ENCODE measurements at places on chromosomes 13 and 19.
A peak's percentile ranks its signal among the peaks of the same experiment; 100 is the strongest.

GRCh38 chr19:12346896-12347295, 13.5 kb upstream of the ZNF563 start:
- no peak for DNase-seq

GRCh38 chr19:34794066-34794960, 21.3 kb upstream of the ZNF599 start:
- no peak for DNase-seq

GRCh38 chr13:40272776-40273139, 393.7 kb downstream of the FOXO1 start:
- DNase-seq = no peak

DNA sequence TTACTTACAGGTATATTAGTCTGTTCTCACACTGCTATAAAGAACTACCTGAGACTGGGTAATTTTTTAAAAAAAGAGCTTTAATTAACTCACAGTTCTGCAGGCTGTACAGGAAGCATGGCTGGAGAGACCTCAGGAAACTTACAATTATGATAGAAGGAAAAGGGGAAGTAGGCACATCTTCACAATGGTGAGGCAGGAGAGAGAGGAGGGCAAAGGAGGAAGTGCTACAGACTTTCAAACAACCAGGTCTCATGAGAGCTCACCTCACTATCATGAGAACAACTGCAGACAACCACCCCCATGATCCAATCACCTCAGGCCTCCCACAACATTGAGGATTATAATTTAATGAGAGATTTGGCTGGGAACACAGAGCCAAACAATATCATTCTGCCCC, 511.7 kb downstream of the SLITRK6 start:
- no peak for DNase-seq

DNA sequence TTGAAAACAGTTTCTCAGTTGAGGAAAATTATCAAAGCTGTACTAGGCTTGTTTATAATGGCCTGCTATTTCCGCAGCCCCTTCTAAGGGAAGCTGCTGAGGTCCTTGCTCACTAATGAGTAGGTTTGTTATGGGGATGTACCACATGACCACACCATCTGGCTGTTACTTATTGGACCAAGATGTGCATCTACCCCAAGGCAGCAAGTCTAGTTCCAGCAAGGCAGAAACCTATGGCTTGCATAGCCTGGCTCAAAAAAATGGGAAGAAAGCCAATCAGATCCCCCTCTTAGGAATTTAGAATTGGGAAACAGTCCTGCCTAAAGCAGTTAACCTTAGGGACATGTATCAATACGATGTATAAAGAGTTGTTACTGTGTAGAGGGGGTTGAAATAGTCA, 186.5 kb upstream of the SPRY2 start:
- DNase-seq = no peak

- DNase-seq = peak; percentile 22
Measured at GRCh38 chr19:14577885-14578427, 4.9 kb upstream of the CLEC17A start.

DNA sequence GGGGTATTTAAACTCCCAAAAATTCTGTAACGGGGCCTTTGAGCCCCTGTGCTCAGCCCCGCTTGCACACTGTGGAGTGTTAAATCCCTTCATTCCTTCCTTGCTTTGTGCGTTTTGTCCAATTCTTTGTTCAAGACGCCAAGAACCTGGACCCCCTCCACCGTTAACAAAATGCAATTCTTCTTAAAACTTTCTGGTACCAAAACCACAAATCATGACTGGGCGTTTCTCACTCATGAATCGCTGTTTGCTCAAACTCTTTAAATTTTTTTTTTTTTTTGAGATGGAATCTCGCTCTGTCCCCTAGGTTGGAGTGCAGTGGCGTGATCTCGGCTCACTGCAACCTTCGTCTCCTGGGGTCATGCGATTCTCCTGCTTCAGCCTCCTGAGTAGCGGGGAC, 881 bp downstream of the ZNF20 start:
- DNase-seq = no peak

- no peak for DNase-seq
Measured at GRCh38 chr19:31214997-31215396, 134.2 kb downstream of the TSHZ3 start.

DNA sequence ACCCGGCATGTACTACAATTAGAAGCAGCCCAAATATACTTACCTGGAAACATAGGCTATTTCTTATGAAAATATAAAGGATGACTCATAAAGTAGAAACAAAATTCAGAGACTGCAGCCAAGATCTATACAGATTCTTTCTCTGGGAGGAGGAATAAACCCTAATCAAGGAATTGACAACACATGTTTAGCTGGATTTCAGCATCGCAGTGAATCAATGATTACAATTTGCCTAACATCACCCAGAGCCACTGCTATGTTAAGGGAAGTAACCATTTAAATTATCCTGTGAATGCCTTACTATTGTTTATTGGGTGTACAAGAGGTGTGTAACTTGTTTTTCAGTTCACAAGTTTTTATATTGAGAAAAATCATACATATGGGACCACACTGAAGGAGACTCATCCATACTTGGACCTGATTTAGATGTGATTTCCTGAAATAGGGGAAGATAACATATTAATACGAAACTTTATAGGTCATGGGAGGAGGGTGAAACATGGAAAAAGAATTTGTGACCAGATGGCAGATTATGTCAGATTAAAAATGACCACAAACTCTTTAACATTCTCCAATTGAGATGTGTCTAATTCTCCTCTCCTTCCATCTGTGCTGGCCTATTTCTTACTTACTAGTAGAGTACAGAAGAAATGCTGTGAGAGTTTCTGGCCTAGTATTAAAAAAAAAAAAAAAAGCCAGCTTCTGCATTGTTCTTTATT, 1168.4 kb downstream of the SLITRK1 start:
- DNase-seq = no peak

- no peak for DNase-seq
Measured at GRCh38 chr13:102993348-102993747, 72.9 kb downstream of the SLC10A2 start.

GRCh38 chr19:18000480-18000914, 7.5 kb upstream of the ARRDC2 start:
- DNase-seq = no peak

GRCh38 chr19:14616407-14616806, 33.5 kb downstream of the CLEC17A start:
- DNase-seq = no peak

GRCh38 chr13:96112936-96113335, 23.0 kb downstream of the HS6ST3 start:
- DNase-seq = no peak

DNA sequence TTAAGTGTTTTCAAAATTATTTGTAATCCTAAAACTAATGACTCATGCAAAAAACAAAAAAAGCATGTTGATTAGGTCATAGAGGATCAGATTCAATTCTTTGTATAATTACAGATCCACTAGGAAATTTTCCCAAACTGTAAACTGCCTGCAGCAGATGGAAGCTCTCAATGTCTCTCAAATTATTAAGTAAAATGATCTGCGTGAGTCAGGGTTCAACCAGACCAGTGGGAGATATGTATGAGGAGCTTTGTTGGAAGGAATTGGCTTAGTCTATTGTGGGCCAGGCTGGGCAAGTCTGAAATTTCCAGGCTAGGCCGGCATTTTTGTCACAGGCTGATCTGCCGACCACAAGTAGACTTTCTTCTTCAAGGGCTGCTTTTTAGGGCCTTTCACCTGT, 14.4 kb upstream of the SACS start:
- peak; percentile 53 for DNase-seq

- peak; percentile 53 for DNase-seq
Measured at GRCh38 chr13:26254583-26255111, 718 bp downstream of the CDK8 start.

- DNase-seq = no peak
Measured at GRCh38 chr13:106337096-106337850, 198.2 kb downstream of the EFNB2 start.

GRCh38 chr13:40613192-40613818, 53.1 kb downstream of the FOXO1 start:
- DNase-seq = no peak

GRCh38 chr19:11067356-11068113, 21.7 kb upstream of the LDLR start:
- DNase-seq = no peak

DNA sequence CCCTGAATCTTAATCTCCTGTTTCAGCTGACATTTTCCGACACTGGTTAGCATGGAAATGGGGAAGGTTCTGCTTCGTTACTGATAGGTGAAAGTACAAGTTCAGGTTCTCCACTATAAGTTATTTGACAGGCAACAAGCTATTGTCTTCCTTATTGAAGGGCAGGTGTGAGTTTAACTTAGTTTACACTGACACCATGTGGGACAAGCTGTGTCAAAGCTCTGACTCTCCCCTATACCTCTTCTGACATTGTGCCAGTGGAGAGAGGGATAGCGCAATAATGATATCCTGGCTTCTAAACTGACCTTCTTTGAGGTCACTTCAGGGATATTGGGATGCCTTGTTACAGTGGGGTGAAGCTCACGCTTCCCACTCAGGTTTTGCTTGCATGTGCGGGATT, 587.0 kb upstream of the SLITRK5 start:
- no peak for DNase-seq

GRCh38 chr19:11534948-11535347, 3.7 kb upstream of the CNN1 start:
- no peak for DNase-seq

DNA sequence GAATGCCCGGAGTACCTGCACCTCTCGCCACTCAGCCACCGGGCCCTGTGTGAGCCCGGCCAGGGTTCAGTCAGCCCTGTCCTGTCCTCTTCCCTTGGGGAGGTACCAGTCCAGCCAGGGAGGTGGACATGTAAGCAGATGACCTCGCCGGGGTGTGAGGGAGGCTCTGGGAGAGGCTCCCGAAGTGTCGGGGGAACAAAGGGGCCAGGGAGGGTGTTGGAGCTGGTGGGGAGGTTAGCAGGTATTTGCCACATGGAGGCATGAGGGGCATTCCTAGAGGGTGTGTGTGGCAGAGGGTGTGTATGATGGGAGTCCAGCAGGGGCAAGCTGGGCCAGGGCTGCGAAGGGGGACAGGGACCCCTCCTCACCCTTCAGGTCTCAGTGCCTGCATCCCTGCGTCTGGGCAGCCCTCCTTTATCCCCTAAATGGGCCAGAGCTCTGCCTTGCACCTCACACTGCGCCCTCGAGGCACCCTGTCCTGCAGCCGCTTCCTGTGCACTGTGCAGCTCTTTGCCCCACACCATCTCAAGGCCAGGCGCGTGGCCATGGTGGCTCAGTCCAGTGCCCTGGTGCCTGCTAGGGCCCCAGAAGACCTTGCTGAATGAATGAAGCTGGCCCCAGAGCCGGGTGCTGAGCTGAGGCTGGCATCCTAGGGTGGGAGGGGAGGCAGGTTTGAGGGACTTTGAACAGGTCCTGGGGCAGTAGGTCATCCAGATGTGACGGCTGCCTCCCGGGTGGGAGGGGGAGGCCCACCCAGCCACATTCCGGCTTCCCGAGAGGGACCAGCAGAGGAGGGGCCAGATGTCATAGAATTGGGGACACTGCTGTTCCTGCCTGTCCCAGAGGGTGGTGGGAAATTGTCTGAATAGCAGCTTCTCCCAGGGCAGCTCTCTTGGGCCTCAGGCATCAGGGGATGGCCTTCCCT, 3.1 kb downstream of the DDA1 start:
- DNase-seq = no peak

DNA sequence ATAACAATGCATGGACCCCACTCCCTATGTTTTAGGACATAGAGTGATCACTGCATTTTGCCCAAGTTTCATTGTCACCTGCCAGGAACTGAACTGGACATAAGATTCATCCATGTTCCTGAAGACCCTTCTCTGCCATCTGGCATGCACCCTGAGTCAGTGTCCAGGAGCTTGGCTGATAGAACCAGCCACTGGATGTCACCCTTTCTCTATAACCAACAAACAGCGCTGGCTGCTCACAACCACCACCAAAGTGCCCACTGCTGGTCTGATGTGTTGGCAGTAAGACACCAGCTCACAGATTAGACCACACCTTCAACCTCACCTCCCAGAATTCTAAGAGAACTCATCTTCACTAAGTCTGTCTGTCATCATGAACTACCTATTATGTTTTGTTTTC, 333.4 kb downstream of the ITGBL1 start:
- DNase-seq = no peak

DNA sequence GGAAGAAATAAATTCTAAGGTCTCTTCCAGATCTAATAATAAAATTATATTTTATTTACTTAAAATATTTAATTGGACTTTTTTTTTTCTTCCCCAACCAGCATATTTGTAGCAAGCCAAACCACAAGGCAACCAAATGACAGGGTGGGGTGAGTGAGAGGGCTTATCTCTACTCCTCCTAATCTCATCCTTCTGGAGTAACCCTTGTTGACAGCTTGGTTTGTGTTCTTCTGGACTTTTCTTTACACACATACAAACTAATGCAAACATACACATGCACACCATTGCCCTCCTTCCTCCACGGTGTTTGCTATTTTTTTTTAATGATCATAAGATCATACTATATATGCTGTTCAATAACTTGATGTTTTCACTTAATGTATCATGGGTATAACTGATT, 383.1 kb downstream of the DLEU7 start:
- DNase-seq = no peak

- no peak for DNase-seq
Measured at GRCh38 chr13:100532090-100532766, 56.4 kb downstream of the GGACT start.

- no peak for DNase-seq
Measured at GRCh38 chr19:31947436-31948115, 397.8 kb upstream of the ZNF507 start.

DNA sequence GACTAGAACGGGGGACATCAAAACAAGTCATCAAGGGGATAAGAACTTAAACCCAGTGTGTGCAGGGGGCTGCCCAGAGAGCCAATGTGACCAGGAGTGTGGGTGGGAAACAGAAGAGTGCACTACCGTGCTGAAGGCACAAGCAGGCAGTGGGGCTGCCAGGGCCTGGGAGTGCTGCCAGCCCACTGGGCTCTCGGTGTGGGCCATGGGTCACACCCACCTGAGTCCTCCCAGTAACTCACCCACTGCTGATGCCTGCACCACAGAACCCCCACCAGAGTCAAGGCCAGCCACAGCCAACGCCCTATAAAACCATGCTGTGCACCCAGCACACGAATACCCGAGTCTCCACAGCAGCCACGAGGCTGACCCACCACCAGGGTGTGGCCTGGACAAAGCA, 8.5 kb downstream of the MED26 start:
- DNase-seq = no peak

- DNase-seq = peak; percentile 19
Measured at GRCh38 chr13:79833991-79834390, 353.0 kb downstream of the NDFIP2 start.

- DNase-seq = no peak
Measured at GRCh38 chr13:112941349-112941748, 27.7 kb upstream of the MCF2L start.

- no peak for DNase-seq
Measured at GRCh38 chr13:25375727-25376358, 4.1 kb downstream of the ATP8A2 start.

GRCh38 chr19:14048443-14049153, 13.3 kb downstream of the PALM3 start:
- no peak for DNase-seq

GRCh38 chr19:19775891-19776205, 42.9 kb upstream of the ZNF14 start:
- DNase-seq = no peak

GRCh38 chr13:28442839-28443238, 52.1 kb downstream of the FLT1 start:
- no peak for DNase-seq
